Fibroblast of skin of scalp (primary cell): ENCODE measurements at places on chromosomes 2 and 18.

DNA sequence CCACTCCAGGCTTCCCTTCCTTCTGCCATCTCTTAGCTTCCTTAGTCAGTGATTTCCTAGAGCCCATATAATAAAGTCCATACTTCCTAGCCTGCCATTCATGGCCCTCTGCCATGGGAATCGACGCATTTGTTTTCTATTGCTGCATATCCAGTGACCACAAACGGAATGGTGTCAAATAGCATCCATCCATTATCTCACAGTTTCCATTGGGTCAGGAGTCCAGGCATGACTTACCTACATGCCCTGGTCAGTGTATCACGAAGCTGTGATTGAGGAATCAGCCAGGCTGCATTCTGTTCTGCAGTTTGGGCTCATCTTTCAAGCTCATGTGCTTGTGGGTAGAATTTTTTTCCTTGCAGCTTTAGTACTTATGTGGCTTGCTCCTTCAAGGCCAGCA, 209.7 kb upstream of the EPAS1 start:
- peak; percentile 70 for DNase-seq

GRCh38 chr18:23933407-23933806, 81.1 kb upstream of the TTC39C start:
- peak; percentile 80 for DNase-seq

GRCh38 chr2:119724656-119725485, 34.9 kb upstream of the PTPN4 start:
- no peak for DNase-seq

GRCh38 chr2:96697476-96697875, 42.4 kb downstream of the LMAN2L start:
- no peak for DNase-seq

- DNase-seq: no peak
These were observed 1492.9 kb upstream of the CELF4 start for GRCh38 chr18:39058386-39059000.

GRCh38 chr18:75161256-75162028, 47.5 kb downstream of the PTGR3 start:
- peak; percentile 5 for DNase-seq

GRCh38 chr2:10120877-10121574, 1.5 kb upstream of the RRM2 start:
- peak; percentile 38 for DNase-seq

DNA sequence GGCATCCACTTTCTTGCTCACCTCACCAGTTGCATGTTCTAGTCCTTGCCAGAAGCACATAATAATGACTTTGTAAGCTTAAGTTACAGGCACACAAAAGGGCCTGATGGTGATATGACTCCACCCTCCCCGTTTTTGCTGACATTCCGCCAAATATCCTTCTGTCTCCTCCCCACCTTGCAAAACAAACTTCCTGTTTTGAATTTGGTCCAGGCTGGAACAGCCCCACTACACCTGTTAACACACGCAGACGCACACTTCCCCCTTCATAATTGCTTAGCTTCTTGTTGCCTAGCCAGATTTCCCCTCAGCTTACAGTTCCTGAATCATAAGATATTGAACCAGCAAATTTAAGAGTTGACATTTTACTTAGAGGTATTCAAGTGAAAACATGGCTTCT, at the start of gene MGAT5:
Gene MGAT5, plus strand, starts transcription at position 269 of the 400 bp plus-strand sequence. CDS start 332 bp downstream, outside the sequence.
- no peak for DNase-seq

- DNase-seq: no peak
These were observed 33.2 kb upstream of the MTIF2 start for GRCh38 chr2:55302241-55302640.

- DNase-seq: peak; percentile 7
These were observed 333.0 kb upstream of the SLC14A2 start for GRCh38 chr18:45282101-45282812.

DNA sequence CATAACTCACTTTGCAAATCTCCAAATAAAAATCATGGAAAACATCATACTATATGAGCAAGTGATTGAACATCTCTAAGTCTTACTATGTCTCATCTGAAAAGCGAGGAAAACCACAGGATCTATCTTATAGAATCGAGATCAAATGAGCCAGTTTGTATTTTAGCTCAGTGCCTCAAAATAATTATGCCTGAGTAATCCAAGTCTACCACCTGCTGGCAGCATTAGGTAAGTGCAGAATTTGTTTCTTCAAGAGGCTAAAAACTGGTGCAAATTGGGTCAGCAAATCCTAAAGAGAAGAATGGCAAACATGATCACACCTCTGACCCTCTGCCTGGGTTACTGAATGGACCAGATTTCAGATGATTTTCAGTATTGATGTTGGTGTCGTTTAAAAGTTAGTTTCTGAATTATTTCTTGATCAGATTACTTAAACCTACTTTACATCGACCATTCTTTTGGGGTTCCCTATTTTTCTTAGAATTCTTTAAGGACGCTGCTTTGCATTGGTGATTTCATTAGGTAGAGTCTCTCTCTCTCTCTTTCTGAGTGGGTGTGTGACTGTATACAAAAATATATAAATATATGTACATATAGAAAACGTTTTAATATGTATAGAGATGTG, 12.7 kb upstream of the FHOD3 start:
- peak; percentile 68 for DNase-seq

DNA sequence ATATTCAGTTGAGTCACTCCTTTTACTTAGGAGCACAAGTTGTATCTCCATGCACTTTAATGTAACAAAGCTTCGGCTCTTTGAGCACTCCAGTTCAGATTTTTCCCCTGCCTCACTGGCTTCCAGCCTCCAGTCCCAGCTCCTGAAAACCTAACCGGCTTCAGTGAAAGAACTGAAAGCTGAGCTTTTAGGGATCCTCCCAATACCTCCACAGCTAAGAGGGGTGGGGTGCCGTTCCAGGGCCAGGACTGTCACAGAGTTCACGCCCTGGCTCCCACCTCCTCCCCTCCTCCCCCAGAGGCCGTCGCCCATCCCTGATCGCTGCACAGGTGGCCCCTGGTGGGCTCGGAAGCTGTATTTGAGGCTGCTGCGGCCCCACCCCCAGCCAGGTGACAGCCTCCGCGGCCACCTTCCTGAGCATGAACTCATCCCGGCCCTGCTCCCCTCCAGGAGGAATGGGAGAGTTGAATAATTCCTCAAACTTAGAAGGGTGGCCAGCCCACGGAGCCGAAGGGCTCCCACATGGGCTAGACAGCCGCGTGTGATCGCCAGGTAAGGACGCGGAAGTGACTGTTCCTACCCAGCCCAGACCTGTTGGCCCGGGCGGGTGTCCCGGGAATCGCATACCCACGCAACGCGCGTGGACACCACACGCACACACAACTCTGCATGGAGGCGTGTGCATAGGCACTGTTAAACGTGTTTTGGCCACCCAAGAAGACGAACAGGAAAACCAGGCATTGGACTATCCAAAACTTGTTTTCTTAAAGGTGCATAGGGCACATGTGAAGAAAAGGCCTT, 1.8 kb downstream of the MYO5B start:
- DNase-seq: no peak

GRCh38 chr2:192159208-192159607, 35.5 kb downstream of the TMEFF2 start:
- no peak for DNase-seq

DNA sequence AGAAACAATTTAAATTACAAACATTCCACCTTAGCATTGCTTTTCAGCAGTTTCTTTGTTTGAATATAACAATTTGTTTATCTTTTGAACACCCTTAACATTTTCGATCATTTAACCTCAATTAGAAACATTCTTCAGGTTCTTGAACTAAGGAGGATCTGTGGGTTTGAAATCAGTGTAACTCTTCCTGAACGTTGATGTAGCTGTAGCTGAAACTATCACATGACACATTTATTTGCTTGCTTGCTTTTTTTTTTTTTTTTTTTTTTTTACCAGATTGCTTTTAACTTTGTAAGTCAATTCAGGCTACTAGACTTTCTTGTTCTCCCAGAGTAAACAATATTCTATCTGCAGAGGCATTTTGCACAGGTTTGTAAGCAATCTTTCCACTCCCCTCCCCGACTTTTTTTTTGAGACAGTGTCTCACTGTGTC, 47.6 kb downstream of the GPD2 start:
- no peak for DNase-seq

DNA sequence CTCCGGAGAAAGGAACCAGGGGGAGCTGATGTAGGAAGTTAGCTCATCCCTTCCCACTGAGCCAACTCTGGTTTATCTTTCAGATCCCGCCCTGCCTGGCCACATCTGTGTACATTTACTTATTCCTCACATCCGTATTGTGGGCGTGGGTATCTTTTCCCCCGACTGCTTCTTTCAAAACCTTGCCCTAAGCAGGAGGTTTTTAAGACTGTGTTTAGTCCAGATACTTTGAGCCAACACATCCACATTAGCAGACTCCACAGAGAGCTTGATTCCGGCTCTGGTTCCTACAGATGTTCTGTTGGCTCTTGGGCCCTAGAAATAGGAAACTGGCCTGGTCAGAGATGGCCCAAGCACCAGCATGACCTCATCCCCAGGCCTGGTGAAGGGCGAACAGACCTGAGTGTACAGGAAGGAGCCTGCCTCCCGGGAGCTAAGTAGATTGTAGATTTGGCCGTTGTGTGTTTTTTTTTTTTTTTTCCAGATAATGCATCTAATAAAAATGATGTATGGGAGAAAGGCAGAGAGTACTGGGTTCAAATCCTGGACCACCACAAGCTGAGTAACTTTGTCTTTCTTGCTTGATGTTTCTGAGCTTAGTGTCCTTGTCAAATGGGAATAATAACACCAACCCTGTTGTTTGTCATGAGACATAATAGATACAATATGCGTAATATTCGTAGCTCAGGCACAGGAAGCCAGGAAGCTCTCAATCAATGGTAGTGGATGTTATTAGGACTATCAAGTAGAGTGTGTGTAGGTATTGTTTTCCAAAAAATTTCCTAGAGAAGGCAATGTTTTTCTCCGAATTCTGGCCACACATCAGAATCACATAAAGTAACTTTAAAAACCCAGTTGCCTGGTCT, 92.3 kb downstream of the PRKCE start:
- DNase-seq: peak; percentile 58

DNA sequence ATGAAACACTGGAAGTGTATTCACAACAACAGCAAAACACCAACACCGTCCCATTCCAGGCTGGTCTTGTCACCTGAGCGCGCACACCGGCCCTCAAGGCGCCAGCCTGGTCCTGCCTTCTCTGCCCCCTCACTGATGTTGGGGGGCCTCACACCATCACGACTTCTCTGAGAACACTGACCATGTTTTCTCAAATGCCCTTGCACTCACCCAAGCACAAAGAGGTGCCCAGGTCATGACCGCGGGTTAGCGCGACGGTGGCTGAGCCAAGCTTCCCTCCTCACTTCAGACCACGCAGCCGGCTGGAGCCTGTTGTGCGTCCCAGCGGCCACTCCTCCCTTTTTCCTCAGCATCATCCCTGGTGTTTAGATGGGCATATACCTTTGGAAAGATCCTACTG, 101.3 kb upstream of the SALL3 start:
- no peak for DNase-seq

GRCh38 chr2:80573950-80574349, 269.4 kb upstream of the LRRTM1 start:
- DNase-seq: no peak

DNA sequence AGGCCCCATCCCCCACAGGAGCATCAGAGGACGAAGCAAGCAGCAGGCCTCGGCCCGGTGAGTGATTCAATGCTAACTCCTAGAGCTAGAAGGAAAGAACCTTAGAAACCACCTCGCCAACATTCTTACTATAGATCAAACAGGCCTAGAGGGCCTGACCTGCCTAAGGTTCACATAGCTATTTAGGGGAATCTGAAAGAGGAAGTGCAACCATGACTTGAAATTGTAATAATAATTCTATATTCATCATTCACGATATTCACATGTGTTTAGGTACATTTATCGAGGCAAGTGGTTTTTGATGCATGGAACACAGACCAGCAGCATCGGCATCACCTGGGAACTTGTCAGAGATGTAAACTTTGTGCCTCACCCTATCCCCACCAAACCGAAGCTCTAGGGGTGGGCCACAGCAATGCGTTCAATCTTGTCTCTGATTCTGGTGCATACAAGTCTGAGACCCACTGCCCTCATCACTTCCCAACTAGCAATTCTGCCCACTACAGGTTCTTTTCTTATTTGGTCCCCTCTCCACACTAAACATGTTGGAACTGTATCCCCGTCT, 78.0 kb upstream of the DNMT3A start:
- no peak for DNase-seq

GRCh38 chr2:25606892-25607291, 66.5 kb downstream of the DTNB start:
- peak; percentile 44 for DNase-seq

- peak; percentile 93 for DNase-seq
These were observed 17.4 kb downstream of the IRS1 start for GRCh38 chr2:226782092-226782713.

DNA sequence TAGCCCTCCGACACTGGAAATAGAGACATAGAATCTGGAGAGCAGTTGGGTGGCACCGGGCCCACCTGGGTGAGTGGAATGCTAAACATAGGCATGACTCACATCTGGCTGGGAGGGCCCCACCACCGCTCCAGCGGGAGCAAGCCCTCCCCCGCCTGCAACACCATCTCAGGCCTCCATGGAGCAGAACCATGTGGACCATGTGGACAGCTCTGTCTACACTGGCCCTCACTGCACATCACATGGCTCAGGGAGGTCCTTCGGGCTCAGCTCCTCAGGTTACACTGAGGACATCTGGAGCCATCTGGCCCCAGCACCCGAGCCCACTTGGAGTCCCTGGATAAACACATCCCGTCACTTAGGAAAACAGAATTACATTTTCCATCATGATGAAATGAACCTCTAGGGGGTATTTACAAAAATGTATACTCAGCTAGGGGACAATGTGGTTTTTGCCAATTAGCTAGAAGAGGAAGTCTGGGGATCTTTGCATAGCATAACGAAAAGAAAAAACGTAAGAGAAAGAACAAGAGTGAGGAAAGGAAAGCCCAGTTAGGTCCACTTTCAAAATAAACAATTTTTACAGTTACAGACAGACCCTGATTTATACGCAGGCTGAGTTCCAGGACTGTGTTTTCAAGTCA, 30.7 kb upstream of the MLPH start:
- DNase-seq: peak; percentile 89

DNA sequence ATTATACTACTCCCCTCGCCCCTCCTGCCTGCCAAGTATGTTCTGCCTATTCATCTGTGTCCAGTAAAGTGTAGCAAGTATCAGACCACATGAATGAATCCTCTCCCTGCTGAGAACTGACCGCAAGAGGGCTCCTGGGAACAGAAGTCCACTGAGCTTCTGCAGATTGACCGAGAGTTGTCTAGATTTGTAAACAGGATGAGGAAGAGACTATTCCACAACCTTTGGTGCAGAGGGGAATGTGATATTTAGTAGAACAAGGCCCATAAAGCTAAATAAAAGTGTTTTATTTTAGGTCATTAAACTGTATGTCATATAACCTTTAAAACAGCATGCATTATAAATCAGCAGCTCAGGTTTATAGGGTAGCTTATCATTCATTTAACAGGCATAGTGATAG, 377.0 kb downstream of the DCC start:
- DNase-seq: peak; percentile 49

GRCh38 chr2:136135921-136136906, 18.3 kb upstream of the CXCR4 start:
- DNase-seq: no peak

- DNase-seq: no peak
These were observed 345.0 kb downstream of the NCKAP5 start for GRCh38 chr2:133223226-133223625.

DNA sequence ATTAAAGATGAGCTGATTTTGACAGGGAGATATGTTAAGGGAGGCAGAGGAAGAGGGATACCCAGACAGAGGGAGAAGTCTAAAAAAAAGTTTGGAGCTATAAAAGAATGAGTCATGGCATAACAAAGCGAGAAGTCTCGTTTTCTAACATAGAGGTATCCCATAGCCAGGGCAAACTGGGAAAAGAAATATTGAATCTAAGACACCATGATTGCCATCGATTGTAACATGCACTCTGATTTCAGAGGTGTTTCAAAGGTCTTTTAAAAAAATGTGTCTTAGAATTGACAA, 110.7 kb downstream of the MDH1 start:
- DNase-seq: peak; percentile 31

GRCh38 chr2:25714740-25715139, 41.4 kb upstream of the DTNB start:
- DNase-seq: peak; percentile 8
